ENCODE measurements at places on chromosomes 7 and 10.

- no peak for DNase-seq
Observed at GRCh38 chr10:128867210-128867609, 599.8 kb upstream of the MGMT start.

DNA sequence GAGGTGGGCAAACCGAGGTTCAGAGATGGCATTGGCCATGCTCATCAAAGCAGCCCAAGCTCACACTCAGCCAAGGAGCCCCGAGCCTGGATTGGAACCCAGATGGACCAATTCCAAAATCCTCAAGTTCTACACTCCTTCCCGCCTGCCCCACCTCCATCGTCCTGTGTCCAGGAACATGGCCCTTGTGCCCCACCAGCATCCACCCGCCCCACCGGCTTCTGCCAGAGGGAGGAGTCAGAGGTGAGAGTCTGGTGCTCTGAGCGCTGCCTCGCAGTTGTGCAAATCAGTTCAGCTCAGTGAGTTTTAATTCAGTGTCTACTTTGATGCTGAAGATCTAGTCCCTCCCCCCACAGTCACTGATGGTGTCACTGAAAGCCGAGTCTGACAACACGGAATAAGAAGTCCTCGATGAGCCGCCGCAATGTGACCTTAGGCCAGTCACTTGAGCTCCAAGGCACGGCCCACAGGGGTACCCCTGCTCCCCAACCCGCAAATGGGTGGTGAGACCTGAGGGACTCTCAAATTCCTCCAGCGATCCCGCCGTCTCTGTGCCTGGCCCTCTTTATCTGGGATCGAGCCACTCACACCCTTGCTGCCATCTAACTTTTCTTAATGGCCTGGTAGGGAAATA, 26.3 kb downstream of the PRKAG2 start:
- no peak for DNase-seq

GRCh38 chr7:81769891-81770727, at the start of gene HGF:
HGF (minus strand) TSS chr7:81770047; CDS start chr7:81769971, 76 bp downstream.
- DNase-seq: no peak

DNA sequence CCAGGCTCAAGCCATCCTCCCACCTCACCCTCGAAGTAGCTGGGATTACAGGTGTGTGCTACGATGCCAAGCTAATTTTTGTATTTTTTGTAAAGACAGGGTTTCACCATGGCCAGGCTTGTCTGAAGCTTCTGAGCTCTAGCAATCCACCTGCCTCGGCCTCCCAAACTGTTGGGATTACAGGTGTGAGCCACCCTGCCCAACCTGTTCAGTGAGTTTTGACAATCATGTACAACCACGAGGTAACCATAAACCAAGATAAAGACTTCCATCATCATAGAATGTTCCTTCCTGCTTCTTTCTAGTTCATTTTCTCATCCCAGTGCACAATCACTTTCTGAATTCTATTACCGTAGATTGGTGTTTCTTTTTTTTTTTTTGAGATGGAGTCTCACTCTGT, 30.5 kb upstream of the MKRN1 start:
- no peak for DNase-seq

DNA sequence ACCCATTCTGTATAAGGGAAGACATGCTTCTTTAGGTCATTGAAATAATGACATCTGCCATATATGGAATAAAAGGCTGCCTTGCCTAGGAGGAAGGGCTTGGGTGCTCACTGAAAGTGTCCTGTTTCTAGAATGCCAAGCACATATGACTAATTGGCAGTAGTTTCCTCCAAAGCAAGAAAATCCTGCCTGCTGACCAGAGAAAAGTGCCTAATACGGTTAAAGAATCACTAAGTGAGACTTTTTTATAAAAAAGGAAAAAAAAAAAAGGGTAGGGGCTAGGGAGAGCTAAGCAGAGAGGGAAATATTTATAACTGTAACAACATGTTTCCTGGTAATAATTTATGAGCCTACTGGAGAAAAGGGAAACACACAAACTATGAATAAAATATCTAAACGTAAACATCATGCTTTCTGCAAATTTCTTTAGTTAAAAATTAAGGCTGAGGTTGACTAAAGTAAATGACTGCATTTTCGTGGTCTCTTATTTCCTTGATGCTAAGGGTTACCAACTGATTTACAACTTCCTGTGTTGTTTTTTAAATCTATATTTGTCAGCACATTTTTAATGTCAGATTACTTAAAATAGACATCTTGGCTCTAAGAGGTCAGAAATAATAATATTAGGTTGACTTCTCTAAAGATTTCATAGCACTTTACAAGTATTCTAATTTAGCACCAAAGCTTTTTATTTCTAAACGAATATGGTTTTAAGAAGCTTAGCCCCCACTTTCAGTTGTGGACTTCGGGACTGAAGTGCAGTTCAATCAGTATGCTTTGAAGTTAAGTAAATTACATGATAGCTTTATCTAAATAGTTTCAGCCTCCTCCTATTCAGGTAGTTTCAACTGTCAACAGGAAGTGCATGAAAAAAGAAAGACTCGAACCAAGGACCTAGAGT, 89.6 kb downstream of the CABCOCO1 start:
- no peak for DNase-seq

DNA sequence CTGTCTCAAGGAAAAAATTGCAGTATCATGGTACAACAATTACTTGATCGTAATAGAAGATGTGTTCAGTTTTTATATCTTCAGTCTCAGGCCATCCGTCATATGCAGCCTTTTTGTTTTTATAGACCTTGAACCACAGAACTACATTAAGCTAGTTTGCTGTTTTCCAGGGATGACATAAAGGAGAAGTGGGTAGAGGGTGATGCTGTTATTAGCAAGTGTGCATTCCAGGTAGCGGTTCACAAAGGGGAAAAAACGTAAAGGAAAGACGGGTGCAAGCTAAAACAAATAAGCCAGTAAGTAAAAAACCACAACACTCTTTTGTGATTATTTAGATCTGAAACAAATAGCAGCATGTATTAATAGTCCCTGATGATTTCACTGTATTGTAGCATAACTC, 71.7 kb downstream of the BMPR1A start:
- no peak for DNase-seq

- DNase-seq: no peak
Observed at GRCh38 chr7:149171892-149172533, 23.3 kb upstream of the ZNF282 start.

GRCh38 chr7:117667456-117667855, 187.6 kb downstream of the CFTR start:
- DNase-seq: no peak

All from stimulated activated CD4-positive, alpha-beta T cell treated with anti-CD3 and anti-CD28 coated beads, Interleukin-1b, Interleukin-23, amount 100 ng/mL, for 1 hour (primary cell).